Liver (tissue), 10 donors: ENCODE measurements at places on chromosomes 4 and X. TPM values are rescaled to one million over a fixed set of nuclear protein-coding genes. Genes with fewer than 3 reads are reported as not detected.

Gene SCRG1
- total RNA-seq, result not detected

Gene GAGE12J
- not detected for total RNA-seq

Gene TLR6
- total RNA-seq, result 2.1 TPM

Gene NHSL2
- 1.2 TPM for total RNA-seq

Gene GPR82
- 0.67 TPM for total RNA-seq

GRCh38 chr4:12028258-12028657 lies 599.6 kb upstream of the HS3ST1 start:
- H3K27ac ChIP-seq, result no peak overlapping the region
- no peak overlapping the region for H3K4me3 ChIP-seq
- H3K27me3 ChIP-seq, result no peaks in the 10 kb centered on the region
- peaks cover 1% of the 10 kb centered on the region for H3K4me1 ChIP-seq

GRCh38 chr4:150581056-150581605 lies 820 bp upstream of the MAB21L2 start:
- H3K36me3 ChIP-seq, result no peaks in the 10 kb centered on the region
- H3K4me3 ChIP-seq, result no peak overlapping the region
- peaks cover 3% of the 10 kb centered on the region for H3K4me1 ChIP-seq
- no peaks in the 10 kb centered on the region for H3K27me3 ChIP-seq
- DNase-seq, result no peak

DNA sequence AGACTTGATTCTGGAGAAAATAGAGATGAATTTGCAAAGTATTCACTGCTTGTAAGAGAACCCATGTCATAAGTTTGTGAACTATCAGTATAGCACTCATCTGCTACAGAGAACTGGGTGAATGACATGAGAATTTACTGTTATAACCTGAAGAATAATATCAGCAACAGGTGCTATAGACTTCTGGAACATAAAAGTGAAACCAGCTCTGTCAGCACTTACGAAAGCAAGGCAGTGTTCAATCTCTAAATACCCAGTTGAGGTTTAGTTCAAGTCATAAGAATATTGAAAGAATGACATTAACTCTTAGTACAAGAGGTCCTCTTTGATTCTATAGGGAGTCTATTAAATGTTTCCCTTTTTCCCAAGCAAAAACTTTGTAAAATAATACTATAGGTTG lies 232.9 kb upstream of the ANKRD50 start:
- no peak overlapping the region for H3K4me3 ChIP-seq
- H3K27me3 ChIP-seq, result no peaks in the 10 kb centered on the region
- DNase-seq, result no peak
- no peaks in the 10 kb centered on the region for H3K36me3 ChIP-seq
- no peaks in the 10 kb centered on the region for H3K4me1 ChIP-seq

DNA sequence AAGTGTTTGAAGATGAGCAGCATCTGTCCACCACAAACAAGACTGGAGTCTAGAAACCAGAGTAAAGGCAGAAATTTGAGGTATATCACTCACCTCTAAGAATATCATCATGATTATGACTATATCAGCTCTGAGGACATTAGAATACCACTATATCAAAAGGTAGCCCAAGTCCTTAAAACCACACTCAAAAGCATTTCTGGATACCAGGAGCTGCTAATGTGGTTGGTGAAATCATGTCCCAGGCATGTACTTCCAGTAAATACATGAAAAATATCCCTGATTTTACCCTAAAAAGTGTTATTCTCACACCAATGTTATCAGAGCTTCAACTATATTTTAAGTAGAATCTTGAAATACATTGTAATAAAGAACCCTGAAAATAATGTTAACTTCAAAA lies 136.3 kb upstream of the SMAD1 start:
- no peak overlapping the region for H3K4me3 ChIP-seq
- no peak overlapping the region for H3K27ac ChIP-seq

- no peaks in the 10 kb centered on the region for H3K36me3 ChIP-seq
- H3K27ac ChIP-seq, result no peak overlapping the region
- no peaks in the 10 kb centered on the region for H3K4me1 ChIP-seq
Measured at GRCh38 chr4:168203233-168203911, 111.0 kb downstream of the ANXA10 start.

DNA sequence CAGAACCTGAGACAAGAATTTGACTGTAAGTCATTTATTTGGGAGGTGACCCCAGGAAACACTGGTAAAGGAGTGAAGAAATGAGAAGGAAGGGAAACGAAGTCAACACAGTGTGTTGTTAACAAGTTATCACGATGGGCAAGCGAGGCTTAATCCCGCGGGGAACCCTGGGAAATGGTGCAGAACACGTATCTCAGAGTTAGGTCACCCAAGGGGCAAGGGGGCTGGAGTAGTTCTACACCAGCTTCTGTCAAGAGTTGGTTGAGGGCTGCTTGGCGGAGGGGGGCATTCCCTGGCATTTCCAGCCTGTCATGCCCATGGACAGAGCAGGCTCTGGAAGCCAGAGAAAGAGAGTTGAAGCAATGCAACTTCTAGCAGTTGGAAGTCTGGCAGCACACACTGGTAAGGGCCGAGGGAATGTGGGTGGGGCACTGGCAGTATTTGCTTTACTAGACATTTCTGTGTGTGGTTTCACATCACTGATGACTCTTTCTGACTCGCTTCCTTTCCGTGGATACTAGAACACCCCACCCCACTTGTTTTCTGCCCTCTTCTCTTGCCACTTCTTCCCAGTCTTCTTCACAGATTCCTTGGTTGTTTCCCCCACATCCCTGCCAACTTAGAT lies 52.2 kb upstream of the ADGRG2 start:
- H3K4me3 ChIP-seq, result no peak overlapping the region
- H3K4me1 ChIP-seq, result no peaks in the 10 kb centered on the region
- DNase-seq, result no peak
- no peak overlapping the region for H3K27ac ChIP-seq
- no peaks in the 10 kb centered on the region for H3K36me3 ChIP-seq

GRCh38 chr4:19438233-19438632 lies 813.5 kb upstream of the SLIT2 start:
- H3K4me3 ChIP-seq, result no peak overlapping the region
- no peaks in the 10 kb centered on the region for H3K4me1 ChIP-seq
- H3K27ac ChIP-seq, result no peak overlapping the region
- no peak for DNase-seq
